Aorta (tissue), 5 donors: ENCODE measurements at places on chromosomes 2 and 18. TPM values are rescaled to one million over a fixed set of nuclear protein-coding genes. Genes with fewer than 3 reads are reported as not detected.

GRCh38 chr2:122168799-122169198, 413.3 kb downstream of the TSN start:
- no peak for DNase-seq

GULP1 gene
- total RNA-seq: 74.8 TPM

GRCh38 chr2:36379710-36380448, 24.3 kb downstream of the CRIM1 start:
- DNase-seq: no peak

DNA sequence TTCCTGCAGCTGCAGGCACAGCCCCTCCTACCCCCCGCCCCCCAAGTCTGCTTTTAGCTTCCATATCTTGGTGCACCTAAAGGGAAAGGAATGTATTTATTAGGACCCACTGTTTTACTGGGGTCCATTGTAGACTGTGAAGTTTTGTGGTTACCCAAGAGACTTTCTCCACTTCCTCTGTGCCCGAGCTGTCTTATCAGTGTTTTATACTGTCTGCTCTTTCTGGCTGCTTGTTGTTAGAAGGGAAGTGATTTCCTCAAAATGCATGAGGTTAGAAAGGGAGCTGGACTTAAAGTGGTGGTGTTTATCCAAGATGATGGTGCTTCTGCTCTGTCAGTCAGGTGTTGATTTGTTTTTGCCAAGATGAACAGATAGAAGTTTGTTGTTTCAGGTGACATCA, 85.0 kb downstream of the PTH2R start:
- no peak for DNase-seq

- DNase-seq: no peak
Measured at GRCh38 chr2:213119061-213119809, 32.2 kb downstream of the IKZF2 start.

- DNase-seq: no peak
Measured at GRCh38 chr2:60595953-60596352, 42.5 kb upstream of the BCL11A start.

REG1B gene
- total RNA-seq: 4.9 TPM

GRCh38 chr18:24380163-24380747, 17.4 kb downstream of the OSBPL1A start:
- DNase-seq: no peak

REG3G gene
- 0.71 TPM for total RNA-seq

DNA sequence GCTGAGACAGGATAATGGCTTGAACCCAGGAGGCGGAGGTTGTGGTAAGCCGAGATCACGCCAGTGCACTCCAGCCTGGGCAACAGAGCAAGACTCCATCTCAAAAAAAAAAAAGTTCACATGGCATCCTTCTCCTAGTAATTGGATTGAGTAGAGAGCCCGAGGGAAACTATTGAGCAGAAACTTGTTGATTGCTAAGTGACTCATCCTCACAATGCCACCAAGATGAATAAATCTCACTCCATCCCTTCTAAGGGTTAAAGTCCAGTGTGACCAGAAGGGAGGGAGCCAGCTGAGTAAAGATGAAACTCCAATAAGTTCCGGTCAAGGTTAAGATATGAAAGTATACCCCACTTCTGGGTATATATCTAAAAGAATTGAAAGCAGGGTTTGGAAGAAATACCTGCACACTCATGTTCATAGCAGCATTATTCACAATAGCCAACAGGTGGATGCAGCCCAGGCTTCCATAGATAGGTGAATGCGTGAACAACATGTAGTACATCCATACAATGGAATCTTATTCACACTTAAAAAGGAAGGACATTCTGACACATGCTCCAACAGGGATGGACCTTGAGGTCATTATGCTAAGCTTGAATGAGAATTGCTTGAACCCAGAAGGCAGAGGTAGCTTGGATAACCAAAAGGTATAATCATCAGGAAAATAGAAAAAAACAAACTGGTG, 13.0 kb upstream of the FHL2 start:
- no peak for DNase-seq

LPIN1 gene
- total RNA-seq: 54.0 TPM

GRCh38 chr2:118118479-118118878, 30.2 kb downstream of the INSIG2 start:
- no peak for DNase-seq

GRCh38 chr2:68537809-68538208, 70.4 kb downstream of the APLF start:
- DNase-seq: no peak

DNA sequence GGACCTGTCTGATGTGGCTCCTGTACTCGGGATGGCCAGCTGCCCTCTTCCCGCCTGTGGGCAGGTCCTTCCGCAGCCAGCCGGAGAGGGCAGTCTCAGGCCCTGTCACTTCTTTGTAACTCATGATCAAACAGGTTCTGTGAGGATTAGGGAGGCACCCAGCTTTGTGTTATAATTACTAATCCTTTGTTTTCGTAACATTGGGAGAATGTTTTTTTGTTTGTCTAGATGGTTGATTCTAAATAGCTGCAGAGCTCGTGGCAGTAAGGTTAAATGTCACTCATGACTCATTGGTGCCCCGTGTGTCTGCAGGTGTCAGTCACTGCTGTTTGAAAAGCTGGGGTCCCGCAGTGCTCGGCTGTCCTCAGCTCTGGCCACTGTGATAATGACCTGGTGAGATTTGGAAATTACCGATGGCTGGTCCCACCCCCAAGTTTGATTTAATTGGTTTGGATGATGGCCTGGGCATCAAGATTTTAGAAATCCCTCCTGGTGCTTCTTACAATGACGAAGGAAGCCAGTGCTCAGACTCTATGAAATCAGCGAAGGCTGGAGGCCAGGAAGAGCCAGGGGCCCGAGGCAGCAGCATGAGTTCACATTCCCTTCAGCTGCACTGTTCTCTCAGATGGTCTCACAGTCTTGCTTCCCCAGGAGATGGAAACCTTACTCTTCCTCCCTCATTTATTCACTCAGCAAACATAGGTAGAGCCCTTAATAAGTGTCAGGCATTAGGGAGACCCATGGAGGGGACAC, 172.8 kb downstream of the VAPA start:
- DNase-seq: no peak
